ENCODE measurements at places on chromosomes 2 and 18. TPM values are rescaled to one million over a fixed set of nuclear protein-coding genes. Genes with fewer than 3 reads are reported as not detected.

DNA sequence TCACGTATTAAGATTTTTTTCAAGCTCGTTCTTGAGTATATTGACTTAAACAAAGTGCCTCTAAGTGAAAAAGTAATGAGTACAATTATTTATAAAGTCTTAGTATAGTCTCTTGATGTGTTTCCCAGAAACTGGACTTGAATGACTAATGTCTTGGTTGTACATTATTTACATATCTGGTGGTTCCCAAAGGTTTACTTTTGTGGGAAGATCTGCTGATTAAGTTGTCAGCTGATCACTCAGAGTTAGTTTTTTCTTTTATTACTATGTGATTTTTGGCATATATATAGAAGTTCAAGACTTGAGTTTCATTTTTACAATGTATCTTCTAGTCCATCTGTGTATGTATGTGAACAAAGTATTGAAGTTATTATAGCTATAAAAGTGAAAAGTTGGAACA, 29.5 kb downstream of the RNF144A start:
- no peaks in the 10 kb centered on the region for H3K4me1 ChIP-seq
- H3K4me3 ChIP-seq: no peak overlapping the region
- H3K27me3 ChIP-seq: no peaks in the 10 kb centered on the region

DNA sequence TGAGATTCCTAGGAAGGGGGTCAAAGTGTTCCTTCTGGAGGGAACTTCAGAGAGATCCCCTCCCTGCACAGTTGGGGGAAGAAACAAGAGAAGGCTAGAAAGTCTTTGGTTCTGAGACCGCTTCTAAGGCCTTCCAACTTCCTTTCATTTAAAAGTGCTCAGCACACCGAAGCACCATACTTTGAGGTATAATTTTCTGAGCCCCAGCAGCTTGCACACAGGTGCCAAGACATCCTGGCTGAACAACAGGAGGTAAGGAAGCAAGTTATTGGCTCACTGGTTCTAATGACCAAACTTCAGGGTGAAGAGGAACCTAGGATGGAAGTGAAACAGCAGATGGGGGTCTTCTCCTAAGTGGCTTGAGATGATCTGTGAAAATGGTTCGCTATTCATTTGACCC, 19.2 kb downstream of the TMEM177 start:
- H3K4me1 ChIP-seq: no peaks in the 10 kb centered on the region
- H3K36me3 ChIP-seq: no peaks in the 10 kb centered on the region
- no peak overlapping the region for H3K27ac ChIP-seq
- no peak for DNase-seq

- H3K4me3 ChIP-seq: no peak overlapping the region
- DNase-seq: no peak
- no peaks in the 10 kb centered on the region for H3K36me3 ChIP-seq
- H3K4me1 ChIP-seq: no peaks in the 10 kb centered on the region
Measured at GRCh38 chr18:70046207-70046606, 98.5 kb upstream of the CD226 start.

DNA sequence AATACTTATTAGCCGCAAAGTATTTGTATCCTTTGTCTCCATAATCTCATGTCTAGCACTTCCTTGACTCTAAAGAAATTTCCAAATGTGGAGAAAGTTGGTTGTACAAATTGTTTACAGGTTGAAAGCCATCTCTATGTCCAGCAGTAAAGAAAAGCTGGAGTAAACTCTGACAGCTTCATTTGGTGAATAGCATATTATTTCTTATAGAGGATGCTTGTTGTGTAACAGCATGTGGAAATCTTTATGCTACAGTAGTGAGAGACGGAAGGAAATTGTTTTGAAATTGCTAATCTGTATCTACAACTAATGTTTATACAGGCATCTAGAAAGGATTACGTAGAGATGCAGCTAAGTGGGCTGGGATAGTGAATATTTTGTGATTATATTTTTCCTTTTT, 78.5 kb downstream of the UGGT1 start:
- no peaks in the 10 kb centered on the region for H3K27me3 ChIP-seq
- H3K27ac ChIP-seq: no peak overlapping the region
- H3K4me3 ChIP-seq: no peak overlapping the region
- H3K4me1 ChIP-seq: no peaks in the 10 kb centered on the region
- DNase-seq: no peak

SIX3 gene
- total RNA-seq: not detected

GRCh38 chr2:56232912-56233311, 49.1 kb downstream of the CCDC85A start:
- H3K36me3 ChIP-seq: no peaks in the 10 kb centered on the region
- H3K4me3 ChIP-seq: no peak overlapping the region
- H3K27me3 ChIP-seq: no peaks in the 10 kb centered on the region
- no peak overlapping the region for H3K27ac ChIP-seq
- DNase-seq: no peak
- H3K4me1 ChIP-seq: no peaks in the 10 kb centered on the region

UGT1A8 gene
- total RNA-seq: not detected

SYT4 gene
- not detected for total RNA-seq

C1GALT1C1L gene
- total RNA-seq: 1.2 TPM

GRB14 gene
- total RNA-seq: 5.1 TPM

DNA sequence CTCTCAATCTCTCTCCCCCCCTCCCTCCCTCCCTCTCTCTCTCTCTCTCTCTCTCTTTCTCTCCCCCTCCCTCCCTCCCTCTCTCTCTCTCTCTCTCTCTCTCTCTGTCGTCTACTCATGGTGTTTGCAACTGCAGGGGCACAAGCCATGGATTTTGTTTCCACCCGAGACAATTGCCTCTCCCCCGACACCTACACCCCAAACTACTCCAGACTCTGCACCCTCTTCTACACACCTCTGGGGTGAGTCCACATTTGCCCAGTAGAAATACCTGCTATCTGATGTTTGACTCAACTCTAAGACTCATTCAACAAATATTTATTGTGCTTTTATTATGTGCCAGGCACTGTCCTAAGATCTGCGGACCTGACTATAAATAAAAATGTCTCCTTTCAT, 93.7 kb downstream of the TMEM17 start:
- H3K27me3 ChIP-seq: no peaks in the 10 kb centered on the region
- no peaks in the 10 kb centered on the region for H3K36me3 ChIP-seq
- no peak overlapping the region for H3K27ac ChIP-seq
- no peaks in the 10 kb centered on the region for H3K4me1 ChIP-seq

DNA sequence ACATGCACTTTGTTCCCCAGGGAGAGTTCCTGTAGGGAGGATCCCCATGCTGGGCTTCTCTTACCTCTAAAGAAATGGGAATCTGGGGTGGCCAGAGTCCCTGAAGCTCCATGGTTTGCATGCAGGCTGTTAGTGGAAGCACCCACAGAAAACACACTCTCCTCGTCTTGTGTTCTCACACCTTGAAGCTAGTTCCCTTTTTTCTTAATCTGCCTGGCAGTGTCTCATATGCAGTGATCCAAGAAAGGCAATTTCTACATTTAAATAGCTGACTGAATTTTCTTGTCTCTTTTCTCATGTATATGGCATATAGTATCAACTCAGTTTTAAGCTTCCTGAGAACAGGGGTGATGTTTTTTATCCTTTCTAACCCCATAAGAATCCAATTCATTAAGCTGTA, 65.0 kb downstream of the LINC00305 start:
- H3K27ac ChIP-seq: no peak overlapping the region
- no peak overlapping the region for H3K4me3 ChIP-seq
- no peak for DNase-seq
- no peaks in the 10 kb centered on the region for H3K4me1 ChIP-seq
- no peaks in the 10 kb centered on the region for H3K36me3 ChIP-seq

RANBP2 gene
- total RNA-seq: 82.7 TPM

- no peak for DNase-seq
- H3K27ac ChIP-seq: no peak overlapping the region
- no peaks in the 10 kb centered on the region for H3K36me3 ChIP-seq
- H3K27me3 ChIP-seq: no peaks in the 10 kb centered on the region
- H3K4me3 ChIP-seq: no peak overlapping the region
- H3K4me1 ChIP-seq: peaks cover 1% of the 10 kb centered on the region
Measured at GRCh38 chr2:25816249-25816648, 62.0 kb downstream of the ASXL2 start.

DNA sequence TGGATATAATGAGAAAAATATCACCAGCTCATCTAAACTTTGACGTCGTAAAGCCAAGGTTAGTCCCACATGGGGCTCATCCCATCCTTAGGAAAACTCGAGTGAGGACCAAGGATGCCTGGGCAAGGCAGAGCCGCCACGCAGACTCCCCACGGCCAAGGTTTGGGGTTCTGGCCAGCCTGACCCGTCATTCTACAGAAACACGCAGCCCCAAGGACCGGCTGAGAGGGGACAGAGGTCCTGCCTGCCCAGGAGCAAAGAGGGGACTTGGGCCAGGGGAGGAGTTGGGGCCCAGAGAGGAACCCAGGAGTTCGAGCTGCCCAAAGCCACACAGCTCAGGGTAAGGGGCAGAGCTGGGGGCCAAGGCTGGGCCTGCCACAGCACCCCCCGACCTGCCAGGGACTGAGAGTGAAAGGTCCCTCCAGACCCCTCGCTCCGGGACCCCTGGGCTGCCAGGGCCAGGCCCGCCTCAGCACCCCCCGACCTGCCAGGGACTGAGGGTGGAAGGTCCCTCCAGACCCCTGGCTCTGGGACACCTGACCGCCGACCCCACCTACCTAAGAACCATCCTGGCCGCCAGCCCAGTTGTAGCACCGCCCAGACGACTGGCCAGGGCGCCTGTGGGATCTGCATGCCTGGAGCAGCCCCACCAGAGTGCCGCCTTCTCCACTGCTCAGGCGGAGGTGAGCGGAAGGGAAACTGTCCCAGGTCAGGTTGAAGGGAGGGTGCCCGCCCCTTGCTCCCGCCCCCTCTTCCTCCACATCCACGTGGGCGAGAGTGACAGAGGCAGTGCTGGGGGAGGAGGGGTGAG, at the start of gene PDCD1:
PDCD1 (minus strand) TSS at position 689 of the 811 bp plus-strand sequence; CDS start at position 633, 56 bp downstream.
- H3K4me1 ChIP-seq: no peaks in the 10 kb centered on the region
- no peak within 1 kb of the TSS for H3K27ac ChIP-seq
- peak; percentile 72 for DNase-seq
- no peaks in the 10 kb centered on the region for H3K36me3 ChIP-seq
- no peaks in the 10 kb centered on the region for H3K27me3 ChIP-seq
- H3K4me3 ChIP-seq: no peak within 1 kb of the TSS

GRCh38 chr2:195368249-195369217, 288.5 kb upstream of the SLC39A10 start:
- no peak for DNase-seq
- H3K36me3 ChIP-seq: no peaks in the 10 kb centered on the region
- H3K4me1 ChIP-seq: no peaks in the 10 kb centered on the region
- H3K27ac ChIP-seq: no peak overlapping the region
- H3K27me3 ChIP-seq: no peaks in the 10 kb centered on the region
- no peak overlapping the region for H3K4me3 ChIP-seq

DNA sequence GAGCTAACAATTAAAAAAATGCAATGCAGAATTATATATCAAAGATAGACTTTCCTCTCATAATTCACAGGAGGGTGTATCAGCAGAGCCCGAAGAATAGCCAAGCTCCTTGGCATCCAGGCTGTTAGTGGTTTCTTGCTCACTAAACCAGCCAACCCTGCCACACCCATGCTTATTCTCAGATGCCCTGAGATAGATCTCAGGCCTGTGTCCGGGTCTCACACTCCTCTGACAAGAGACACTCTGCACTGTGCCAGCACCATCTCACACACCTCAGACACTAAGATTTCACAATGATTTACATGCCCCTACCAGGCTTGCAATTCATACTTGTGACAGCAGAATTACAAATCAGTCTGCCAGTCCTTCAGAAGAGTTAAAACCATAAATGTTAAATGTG, 64.5 kb downstream of the OSBPL1A start:
- H3K36me3 ChIP-seq: no peaks in the 10 kb centered on the region
- no peaks in the 10 kb centered on the region for H3K4me1 ChIP-seq
- no peak overlapping the region for H3K27ac ChIP-seq

FSIP2 gene
- total RNA-seq: 0.94 TPM

DNA sequence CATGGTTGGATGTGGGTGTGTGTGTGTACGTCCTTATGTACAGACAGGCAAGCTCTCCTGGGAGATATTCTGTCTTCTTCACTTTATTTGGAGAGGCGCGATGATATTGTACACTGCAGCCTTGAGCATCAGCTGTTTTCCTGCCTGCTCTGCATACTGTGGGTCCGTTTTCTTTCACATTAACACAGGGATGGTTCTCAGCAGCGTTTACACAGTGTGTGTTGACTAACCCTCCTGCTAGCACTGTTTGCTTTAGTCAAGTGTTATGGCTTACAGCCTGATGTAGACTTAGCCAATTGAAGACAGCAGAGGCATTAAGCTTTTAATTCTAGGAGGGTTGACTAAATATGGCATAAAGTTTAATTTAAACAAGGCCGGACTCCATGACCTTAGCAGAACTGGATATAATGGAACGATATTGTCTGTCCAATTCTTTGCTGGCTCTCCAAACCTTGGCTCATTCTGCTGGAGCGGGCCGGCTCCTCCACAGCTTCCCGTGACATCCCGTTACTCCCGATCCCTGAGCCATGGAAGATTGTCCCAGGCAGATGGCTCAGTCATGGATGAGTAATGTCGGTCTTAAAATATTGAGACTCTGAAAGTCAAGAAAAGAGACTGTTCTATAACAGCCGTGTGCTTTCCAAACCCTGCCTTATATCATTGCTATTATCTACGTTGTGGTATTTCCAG, 134.7 kb downstream of the TPGS2 start:
- no peaks in the 10 kb centered on the region for H3K4me1 ChIP-seq
- no peak overlapping the region for H3K4me3 ChIP-seq
- H3K36me3 ChIP-seq: no peaks in the 10 kb centered on the region
- no peak for DNase-seq
- H3K27ac ChIP-seq: no peak overlapping the region
- H3K27me3 ChIP-seq: no peaks in the 10 kb centered on the region

DNA sequence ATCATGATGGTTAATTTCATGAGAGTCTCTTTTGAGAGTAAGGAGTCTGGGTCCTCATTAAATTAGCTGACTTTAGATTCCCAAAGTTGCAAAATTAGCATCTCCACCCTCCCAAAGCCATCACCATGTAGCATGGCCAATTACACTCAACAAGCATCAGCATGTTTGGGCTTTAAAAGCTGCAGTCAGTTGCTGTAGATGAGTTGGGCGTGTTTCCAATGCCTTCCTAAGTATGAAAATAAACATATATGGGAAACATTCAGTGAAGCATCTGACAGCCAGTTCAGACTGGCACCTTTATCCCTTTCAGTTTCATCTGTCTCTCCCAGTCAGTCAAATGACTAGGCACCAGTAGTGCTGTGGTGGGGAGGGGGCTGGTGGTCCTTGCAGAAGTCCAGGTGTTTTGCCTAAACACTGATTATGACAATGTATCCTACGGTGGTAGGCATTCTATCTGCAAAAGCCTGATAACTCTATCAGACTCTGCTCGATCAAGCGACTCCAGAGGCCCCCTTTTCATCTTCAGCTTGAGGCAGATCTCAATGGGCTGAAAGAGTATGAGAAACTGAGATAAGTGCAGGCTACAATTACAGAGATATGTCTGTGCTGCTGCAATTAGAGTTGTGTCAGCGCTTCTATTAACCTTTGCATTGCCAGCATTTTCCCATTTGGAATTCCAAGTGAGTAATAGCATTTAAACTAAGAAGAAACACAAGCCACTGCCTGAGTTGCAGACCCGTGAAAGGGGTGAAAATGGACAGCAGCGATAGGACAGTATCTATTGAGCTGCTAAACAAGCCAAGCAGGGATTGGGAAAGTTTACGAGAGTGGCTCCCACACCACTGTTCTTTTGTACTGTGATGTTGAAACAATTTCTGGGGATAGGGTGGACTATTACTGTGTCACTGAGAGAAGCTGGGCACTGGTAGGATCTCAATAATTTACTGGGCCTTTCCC, 67.3 kb upstream of the SPOPL start:
- H3K27ac ChIP-seq: no peak overlapping the region
- no peaks in the 10 kb centered on the region for H3K36me3 ChIP-seq
- no peak for DNase-seq
- no peaks in the 10 kb centered on the region for H3K4me1 ChIP-seq

GEN1 gene
- total RNA-seq: 5.5 TPM

Data from aorta (tissue), 5 donors.